ENCODE measurements at places on chromosomes 5 and 9.

- DNase-seq: no peak
Observed at GRCh38 chr5:98320343-98320742, 453.1 kb upstream of the RGMB start.

DNA sequence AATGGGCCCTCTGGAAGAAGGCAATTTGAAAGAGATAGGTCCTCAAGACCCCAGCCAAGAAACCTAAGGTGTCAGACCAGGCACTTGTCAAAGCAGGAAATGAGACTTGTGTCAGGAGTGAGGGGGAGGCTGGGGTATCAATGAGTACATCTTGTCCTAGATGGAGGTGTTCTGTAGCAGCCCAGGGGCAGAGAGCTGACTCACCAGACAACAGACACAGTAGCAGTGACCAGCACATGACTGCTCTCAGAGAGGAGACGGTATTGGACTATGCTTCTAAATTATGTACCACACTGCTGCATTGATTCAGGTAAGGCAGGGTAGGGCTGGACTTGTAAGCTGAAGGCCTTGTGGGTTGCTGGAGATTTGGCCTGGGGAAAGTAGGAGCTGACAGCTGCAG is 551.2 kb upstream of the KLF4 start:
- no peak for DNase-seq

GRCh38 chr9:27331393-27331792 is 34.4 kb upstream of the EQTN start:
- no peak for DNase-seq

- no peak for DNase-seq
Observed at GRCh38 chr9:6714176-6714575, 43.6 kb upstream of the KDM4C start.

DNA sequence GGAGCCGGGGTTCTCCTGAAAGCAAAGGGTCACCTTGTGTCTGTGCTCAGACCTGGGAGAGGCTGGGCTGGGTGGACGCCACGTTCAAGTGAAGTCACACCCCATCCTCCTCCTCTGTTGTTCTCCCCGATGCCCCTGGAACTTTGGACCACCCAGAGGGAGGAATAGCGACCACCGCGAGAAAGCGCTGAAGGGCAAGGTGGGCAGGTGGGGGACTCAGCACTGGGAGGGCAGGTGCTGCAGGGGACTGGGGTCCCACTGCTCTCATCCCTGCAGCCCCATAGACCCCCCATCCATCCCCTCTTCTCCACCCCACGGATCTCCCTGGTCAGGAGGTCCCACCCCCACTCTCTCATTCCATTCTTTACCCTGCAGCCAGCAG is 48.8 kb upstream of the COL5A1 start:
- no peak for DNase-seq

All from NCI-H1092 (cell line).